ENCODE measurements at places on chromosomes 12 and 14. TPM values are rescaled to one million over a fixed set of nuclear protein-coding genes. Genes with fewer than 3 reads are reported as not detected.

DNA sequence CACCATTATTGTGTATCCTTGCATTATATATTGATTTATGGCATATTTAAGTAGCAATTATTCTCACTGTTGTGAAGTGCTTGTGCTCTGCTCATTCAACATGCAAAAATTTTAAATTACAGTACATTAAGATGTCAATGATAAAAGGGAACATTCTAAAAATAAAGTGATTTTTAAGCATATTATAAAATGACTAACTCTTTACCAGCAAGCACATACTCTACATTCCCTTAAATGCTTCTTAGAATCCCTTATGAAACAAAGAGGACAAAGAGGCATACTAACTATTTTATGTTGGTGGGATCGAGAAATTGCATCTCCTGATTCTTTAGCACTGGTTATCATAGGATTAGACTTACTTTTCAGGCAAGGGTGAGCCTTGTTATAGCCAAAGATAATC lies 46.6 kb upstream of the ZDHHC17 start:
- DNase-seq, result no peak

GRCh38 chr12:11884706-11885105 lies 186.0 kb upstream of the BCL2L14 start:
- no peak for DNase-seq

DNA sequence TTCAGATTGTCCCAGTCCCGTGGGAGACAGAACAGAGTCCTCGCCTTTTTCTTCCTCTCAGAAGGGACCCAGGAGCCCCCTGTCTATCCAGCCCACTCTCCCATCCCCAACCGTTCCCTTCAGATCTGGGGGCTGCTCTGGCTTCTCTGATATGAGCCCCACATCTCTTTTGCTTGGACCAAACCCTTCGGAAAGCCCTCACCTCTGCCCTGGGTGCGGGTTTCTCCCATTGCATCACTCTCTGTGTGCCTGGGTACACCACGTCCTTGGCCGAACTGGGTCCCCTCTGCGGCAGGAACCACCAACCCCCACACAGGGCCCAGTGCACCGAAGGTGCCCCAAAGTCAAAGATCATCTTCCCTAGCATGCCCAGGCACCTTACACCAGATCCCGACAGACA lies 87.8 kb downstream of the DICER1 start:
- no peak for DNase-seq

- no peak for DNase-seq
Measured at GRCh38 chr12:130457215-130457614, 119.5 kb downstream of the PIWIL1 start.

- peak; percentile 60 for DNase-seq
Measured at GRCh38 chr14:92603309-92604242, 90.0 kb downstream of the RIN3 start.

DNA sequence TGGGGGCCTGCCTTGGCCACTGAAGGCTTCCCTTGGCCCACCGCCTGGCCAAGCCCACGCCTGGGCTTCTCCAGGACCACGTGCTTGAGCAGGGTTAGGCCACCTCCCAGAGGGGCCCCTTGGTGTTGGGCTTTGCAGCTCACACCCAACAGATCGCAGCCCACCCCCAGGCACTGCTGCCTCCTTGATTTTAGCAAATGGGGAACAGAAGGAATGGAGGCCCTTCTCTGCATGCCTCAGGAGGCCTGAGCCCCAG lies 23.3 kb downstream of the RAB35 start:
- no peak for DNase-seq

GRCh38 chr14:61147831-61148549 lies 133.1 kb downstream of the TMEM30B start:
- no peak for DNase-seq

GRCh38 chr14:52363041-52363704 lies 49.1 kb downstream of the PTGER2 start:
- DNase-seq, result no peak

DNA sequence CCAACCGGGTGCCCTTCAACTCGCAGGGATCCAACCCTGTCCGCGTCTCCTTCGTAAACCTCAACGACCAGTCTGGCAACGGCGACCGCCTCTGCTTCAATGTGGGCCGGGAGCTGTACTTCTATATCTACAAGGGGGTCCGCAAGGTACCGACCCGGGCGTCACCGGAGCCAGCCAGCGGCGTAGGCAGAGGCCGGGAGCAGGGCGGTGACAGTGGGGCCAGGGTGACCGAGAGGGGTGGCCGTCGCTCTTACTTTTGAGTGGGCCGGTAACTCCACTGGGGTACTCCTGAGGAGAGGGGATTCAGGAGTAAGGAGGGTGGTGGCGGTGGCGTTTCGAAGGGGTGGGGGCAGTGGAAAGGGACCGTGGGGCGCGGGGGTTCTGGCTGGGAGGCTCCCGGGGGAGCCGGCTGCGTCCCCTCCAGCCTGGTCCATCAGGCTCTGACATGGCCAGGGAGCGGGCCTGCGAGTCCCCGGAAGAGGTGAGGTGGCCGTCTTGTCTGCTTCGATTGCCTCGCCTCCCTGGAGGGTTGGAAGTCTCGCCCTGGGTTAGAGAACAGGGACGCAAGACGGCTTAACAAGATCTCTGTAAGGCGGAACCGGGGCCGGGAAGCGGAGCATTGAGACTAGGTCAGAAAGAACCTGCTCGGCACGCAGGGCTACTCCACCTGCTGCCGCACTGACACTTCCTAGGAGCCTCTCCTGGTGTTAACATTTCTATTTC lies 491 bp downstream of the WDR20 start:
- DNase-seq, result peak; percentile 64

DNA sequence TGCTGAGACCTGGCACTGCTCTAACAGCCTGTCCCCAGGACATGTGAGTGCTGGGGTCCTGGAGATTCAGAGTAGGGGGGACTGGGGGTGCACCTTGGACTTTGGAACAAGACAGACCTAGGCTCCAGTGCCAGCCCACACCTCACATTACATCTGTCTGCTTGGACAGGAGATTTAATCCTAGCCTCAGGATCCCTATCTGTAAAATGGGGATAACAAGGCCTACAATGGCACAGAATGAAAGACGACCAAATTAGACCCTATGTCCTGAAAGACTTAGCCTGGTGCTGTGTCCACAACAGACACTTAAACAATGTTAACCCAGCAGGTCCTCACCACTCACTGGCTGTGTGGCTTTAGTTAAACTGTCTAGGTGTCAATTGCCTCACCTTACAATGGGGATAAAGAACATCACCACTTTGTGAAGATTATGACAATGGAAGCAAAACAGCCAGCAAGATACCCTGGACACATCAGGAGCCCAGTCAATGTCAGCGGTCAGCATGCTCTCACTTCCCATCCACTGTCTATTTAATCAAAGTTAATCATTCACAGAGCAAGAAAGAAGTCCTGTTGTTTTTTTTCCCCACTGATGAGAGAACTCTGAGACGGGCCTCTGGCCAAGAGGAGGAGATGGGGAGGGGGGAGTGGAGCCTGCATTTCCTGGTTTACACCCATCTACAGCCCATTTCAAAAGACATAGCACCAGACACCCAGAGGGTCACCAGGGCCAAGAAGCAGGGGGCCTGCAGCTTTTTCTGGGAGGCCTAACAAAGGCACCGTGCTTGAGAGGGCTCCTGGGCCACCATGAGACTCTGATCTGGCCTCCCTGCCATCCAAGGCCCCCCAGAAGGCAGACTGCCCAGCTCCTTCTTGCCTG lies 40.6 kb downstream of the ACTN1 start:
- no peak for DNase-seq

- no peak for DNase-seq
Measured at GRCh38 chr12:55925371-55925770, 2.3 kb downstream of the PYM1 start.

The PPP4R4 gene
- 5.9 TPM for total RNA-seq

The MUCL1 gene
- total RNA-seq, result not detected

The HCAR2 gene
- 26.2 TPM for total RNA-seq

The ABHD4 gene
- 28.5 TPM for total RNA-seq

The RNFT2 gene
- 3.3 TPM for total RNA-seq
